ENCODE measurements at places on chromosomes 5 and 9.

GRCh38 chr5:125976421-125977000, 446.7 kb upstream of the GRAMD2B start:
- no peak for DNase-seq

GRCh38 chr5:77015938-77016569, 14.2 kb upstream of the AGGF1 start:
- peak; percentile 13 for DNase-seq

- DNase-seq, result no peak
These were observed 5.4 kb downstream of the KIAA1191 start for GRCh38 chr5:176356179-176356566.

- DNase-seq, result no peak
These were observed 167.4 kb downstream of the GAPVD1 start for GRCh38 chr9:125428902-125429467.

DNA sequence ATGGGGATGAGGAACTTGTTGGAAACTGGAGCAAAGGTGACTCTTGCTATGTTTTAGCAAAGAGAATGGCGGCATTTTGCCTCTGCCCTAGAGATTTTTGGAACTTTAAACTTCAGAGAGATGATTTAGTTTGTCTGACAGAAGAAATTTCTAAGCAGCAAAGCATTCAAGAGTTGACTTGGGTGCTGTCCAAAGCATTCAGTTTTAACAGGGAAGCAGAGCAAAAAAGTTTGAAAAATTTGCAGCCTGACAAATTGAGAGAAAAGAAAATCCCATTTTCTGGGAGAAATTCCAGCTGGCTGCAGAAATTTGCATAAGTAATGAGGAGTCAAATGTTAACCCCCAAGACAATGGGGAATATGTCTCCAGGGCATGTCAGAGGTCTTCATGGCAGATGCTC, 682.3 kb upstream of the ST8SIA4 start:
- no peak for DNase-seq

- DNase-seq, result no peak
These were observed 64.7 kb downstream of the UBE2R2 start for GRCh38 chr9:33881635-33882034.

- DNase-seq, result no peak
These were observed 34.2 kb upstream of the MYO10 start for GRCh38 chr5:16970260-16970659.

DNA sequence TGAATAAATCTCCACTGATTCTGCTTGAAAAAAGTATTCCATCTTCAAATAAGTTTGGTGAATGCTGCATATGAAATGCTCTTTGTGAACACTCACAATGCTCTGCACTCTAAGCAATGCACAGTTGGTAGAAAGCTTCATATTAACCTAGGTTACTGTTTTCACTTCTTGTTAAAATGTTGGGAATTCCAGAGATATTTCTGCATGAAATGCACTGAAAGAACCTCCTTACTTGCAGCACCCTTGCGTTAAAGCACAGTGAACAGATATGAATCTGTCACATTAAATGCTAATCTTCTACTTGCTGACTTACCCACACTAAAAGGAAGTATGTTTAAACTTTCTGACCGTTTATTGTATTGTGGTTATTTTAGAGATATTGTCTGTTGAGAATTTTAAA, 584.1 kb upstream of the NUDT12 start:
- DNase-seq, result no peak

- no peak for DNase-seq
These were observed 134.0 kb downstream of the GCNT1 start for GRCh38 chr9:76592974-76593347.

- DNase-seq, result no peak
These were observed 7.0 kb downstream of the SARDH start for GRCh38 chr9:133730994-133731715.

Measured in CD4-positive, alpha-beta T cell treated with Interleukin-21 for 1 hour (primary cell).